Activated CD4-positive, CD25-positive, alpha-beta regulatory T cell treated with anti-CD3 and anti-CD28 coated beads, Interleukin-2, amount 50 U/mL, for 16 hours (primary cell): ENCODE measurements at places on chromosomes 5 and 9.

GRCh38 chr5:10695055-10695649, 65.9 kb downstream of the DAP start:
- DNase-seq: no peak

- no peak for DNase-seq
Measured at GRCh38 chr5:56419667-56420066, 186.5 kb upstream of the ANKRD55 start.

DNA sequence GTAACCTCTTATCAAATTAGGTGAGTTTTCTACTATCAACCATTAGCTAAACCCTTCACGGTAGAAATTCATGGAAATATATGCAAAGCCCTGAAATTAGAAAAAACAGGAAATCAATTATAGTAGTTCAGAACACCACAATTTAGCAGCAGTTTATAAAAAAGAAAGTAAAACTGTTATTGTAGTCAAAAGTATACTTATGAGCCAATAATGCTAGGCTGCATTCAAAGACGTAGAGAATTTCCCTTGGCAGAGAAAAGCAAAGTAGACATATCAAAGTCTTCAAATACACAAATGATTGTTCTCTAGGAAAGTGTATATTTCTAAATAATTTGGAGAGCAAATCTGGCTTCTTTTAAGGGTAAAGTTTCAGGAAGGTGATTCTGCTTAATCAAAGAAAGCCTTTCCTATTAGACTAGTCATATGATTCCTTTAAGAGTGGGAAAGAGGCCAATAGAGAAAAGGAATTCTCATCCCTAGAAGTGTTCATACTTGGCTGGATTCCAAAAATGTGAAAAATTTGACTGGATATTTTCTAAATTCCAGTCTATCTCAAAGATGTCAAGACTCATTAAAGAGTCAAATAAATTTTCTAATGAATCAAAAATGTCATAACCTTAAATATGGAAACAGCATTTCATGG, 185.5 kb downstream of the SMC2 start:
- DNase-seq: no peak

DNA sequence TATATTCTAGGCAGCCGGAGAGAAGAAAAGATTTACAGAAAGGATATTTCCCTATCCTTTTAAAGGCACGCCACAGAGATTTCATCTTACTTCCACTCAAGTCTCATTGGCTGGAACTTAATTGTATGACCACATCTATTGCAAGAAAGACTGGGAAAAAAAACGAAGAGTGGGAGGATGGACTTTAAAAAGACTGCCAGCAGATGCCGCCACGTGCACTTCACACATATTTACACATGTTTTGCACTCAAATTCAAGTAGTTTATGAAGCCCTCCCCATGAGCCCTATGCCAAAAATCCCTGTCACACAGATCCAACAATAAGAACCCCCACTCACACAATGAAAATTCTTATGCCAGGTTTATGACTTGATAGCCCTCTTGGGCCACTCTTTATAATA, 138.5 kb upstream of the TYRP1 start:
- no peak for DNase-seq

DNA sequence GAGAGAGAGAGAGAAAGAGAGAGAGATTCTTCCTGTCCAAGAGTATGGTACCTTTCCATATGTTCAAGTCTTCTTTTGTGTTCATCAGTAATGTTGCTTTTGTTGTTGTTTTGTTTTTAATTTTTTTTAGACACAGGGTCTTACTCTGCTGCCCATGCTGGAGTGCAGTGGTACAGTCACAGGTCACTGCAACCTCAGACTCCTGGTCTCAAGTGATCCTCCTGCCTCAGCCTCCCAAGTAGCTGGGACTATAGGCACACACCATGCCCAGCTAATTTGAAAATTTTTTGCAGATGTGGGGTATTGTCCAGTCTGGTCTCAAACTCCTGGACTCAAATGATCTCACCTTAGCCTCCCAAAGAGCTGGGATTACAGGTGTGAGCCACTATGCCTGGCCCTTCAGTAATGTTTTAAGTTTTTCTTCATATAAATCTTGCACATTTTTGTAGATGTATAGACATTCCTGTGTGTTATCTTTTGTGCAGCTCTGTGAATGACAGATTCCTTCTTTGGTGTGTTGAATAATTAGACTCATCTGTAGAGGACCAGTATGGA, 36.3 kb downstream of the ZNF483 start:
- DNase-seq: no peak

GRCh38 chr5:180632768-180633167, 16.6 kb downstream of the FLT4 start:
- DNase-seq: no peak

DNA sequence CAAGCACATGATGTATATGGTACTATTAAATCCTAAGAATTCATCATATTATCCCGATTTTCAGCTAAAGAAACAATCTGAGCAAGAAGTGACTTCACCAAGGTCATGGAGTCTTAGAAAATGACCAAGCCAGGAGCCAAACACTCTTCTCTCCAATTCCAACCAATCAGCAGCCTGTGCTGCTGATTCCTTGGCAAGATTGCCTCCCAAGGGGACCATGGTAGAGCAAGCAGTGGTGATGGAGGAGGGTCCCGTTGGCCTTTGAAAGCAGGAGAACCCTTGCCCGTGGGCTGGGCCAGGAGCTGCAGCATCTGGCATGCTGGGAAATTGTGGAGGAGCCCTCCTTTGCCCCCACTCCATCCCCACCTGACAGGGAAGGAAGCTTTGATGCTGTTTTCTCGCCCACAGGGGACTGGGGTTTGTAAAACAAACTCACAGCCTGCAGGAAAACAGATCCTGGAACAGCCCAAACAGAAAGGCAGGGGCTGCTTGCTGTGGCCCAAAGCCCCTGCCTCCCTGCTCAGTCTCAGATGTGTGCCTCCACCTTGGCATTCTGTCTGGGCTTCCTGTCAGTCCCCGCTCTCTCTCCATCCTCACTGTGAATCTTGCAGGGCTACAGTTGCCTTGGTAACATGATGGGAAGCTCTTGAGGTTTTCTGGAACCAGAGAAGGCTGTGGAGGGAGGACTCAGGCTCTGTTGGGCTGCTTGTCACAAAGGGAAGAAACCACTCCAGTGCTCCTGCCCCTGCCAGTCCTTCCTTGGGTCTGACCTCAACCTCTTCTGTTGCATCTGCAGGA, 70.8 kb upstream of the HSPA9 start:
- no peak for DNase-seq

DNA sequence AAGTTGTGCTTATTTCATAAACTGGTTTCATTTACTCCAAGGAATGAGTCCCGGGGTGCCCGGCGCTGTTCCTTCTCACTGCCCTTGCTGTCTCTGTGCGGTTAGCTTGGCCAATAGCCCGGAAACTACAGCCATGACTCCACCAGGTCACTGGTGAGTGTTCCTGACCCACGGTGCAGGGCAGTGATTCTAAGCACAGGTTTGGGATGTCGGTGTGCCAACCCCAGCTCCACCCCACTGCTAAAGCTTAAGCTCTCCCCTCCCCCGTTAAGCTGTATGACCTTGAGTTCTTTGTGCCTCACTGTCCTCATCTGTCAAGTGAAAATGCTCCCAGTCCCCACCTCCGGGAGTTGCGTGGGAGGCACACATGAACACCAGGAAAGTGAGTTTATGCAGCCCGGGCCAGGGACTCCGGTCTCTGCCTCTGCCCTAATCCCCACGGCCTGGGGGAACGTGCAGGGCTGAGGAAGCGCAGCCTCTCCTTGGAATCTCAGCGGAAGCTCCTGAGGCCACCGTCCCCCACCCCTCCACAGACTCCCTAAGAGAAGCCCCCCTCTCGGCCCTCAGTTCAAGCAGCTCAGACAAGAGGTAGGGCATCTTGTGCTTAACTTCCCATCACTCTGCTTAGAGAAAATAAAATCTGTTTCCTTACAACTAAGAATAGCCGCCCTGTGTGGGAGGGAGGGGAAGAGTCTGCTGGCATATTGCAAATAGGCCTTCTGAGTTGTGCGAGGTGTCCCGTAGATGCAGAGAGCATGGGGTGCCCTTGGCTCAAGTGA, 92.0 kb upstream of the RAI14 start:
- no peak for DNase-seq

DNA sequence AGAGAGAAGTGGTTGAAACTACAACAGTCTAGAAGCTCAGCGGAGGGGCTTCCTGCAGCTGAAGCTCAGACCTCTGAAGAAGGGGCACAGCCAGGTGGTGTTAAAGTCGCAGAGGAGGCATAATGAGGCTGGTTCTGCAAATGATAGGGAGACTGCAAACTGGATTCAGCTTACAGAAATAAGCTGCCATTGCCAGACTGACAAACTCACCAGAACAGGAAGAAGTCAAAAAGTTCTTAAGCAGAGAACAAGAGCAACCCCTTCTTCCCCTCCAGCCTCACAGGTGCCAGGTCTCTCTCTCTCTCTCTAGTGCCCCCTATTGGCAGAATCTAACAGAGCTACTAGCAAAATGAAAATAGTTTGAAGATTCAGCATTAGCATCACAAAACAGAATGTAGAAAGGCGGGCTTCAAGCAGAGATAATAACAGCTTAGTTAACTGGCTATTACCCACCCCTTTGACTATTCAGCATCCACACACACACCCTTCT, 76.7 kb downstream of the GRAMD2B start:
- DNase-seq: no peak

- no peak for DNase-seq
Measured at GRCh38 chr5:137231540-137231939, 267.6 kb downstream of the SPOCK1 start.

DNA sequence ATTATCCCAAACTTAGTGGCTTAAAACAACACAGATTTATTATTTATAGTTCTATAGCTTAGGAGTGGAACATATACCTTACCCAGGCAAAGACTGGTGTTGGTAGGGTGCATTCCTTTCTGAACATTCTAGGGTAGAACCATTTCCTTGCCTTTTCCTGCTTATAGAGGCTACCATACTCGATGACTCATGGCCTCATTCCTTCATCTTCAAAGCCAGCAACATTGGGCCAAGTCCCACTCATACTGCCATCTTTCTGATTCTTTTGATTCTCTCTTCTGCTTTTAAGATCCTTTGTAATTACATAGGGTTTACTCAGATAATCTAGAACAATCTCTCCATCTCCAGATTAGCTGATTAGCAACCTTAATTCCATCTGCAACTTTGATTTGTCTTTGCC, 452.7 kb upstream of the KLF4 start:
- no peak for DNase-seq

- DNase-seq: no peak
Measured at GRCh38 chr5:178320281-178320855, 87.8 kb upstream of the PHYKPL start.

DNA sequence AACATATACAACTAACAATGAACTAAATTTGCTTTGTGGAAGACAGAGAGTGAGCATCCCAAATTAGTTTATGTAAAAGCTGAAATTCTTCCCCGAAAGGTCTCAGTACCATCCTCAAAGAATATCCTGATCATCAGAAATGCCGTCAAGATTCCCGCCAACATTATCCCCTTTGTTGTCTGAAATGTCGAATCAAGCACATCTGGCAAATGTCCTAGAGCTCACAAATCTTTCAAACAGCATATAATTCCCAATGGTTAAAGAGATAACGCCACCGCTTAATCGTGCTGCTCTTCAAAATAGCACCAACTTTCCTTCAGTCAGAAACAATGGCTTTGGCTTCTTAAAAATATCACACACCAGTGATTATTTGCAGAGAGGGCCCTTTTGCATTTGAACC, 23.8 kb downstream of the MORN5 start:
- no peak for DNase-seq

- no peak for DNase-seq
Measured at GRCh38 chr5:137252512-137252911, 246.6 kb downstream of the SPOCK1 start.

DNA sequence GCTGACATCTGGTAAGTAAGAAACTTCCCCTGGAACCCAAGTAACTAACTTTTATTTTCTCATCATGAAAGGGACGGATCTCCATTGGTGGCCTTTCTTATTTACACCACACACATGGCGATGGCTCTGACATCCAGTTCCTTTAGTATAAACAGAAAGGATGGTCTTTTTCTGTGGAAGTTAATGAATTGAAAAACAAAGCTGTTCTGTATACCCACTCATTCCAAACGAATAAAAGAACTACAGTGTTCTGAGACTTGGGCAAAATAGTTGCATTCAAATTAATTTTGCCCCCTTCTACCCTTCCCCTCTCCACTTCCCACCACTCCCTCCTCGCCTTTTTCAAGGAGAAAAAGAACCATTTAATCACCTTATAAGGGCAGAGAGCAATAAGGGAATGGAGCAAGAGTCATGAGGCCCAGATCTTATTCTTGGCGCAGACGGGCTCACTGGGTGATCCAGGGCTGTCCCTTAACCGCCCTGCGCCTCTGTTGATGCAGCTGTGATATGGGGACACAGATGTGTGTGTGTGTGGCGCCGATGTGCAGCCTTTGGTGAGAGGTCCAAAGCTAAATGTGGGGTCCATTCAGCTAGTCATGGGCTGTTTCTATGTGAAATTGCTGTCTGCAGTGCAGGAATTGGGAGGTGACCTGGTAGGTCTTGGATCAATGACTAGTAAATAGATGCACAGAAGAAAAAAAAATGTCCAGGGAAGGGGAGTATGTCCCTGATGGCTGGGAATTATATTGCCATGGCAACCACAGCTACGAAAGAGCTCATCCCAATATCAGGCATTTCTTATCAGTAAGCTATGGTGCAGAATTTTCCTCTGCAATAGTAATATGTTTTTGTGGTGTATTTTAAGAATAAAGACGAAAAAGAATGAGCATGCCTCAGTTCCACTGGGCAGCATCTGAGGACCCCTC, 141.5 kb upstream of the ERCC6L2 start:
- DNase-seq: no peak

DNA sequence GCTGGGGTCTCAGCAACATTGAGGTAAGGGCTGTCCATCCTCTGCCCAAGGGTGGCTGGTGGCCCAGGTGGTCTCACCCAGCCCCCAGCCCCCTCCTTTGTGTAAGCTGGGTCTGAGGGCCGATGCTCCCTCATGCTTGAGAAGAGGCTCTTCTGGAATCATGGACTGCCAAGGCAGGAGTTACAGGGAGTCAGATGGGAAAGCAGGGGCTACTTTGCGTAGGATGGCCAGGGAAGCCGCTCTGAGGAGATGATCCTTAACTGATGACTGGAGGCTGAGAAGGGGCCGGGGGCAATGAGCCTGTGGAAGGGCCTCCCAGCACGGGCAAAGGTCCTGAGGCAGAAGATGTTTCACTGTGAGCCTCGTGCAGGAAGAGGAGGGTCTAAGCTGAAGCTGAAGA, 23.7 kb downstream of the NKX2-5 start:
- DNase-seq: no peak

GRCh38 chr5:16685069-16685468, 68.3 kb upstream of the RETREG1 start:
- no peak for DNase-seq

- no peak for DNase-seq
Measured at GRCh38 chr9:80158131-80158530, 586.4 kb downstream of the TLE4 start.

DNA sequence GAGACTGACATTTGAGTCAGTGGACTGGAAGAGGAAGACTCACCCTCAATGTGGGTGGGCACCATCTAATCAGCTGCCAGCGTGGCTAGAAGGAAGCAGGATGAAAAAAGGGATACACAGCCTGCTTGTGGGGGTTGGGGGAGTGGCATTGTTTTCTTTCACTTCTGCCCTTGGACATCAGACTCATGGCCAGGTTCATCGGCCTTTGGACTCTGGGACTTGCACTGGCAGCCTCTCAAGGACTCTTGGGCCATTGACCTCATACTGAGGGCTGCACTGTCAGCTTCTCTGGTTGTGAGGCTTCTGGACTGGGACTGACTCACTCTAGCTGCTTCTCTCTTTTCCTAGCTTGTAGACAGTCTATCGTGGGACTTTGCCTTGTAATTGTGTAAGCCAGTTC, 374.9 kb downstream of the TLE1 start:
- no peak for DNase-seq
